DMS153 (cell line): ENCODE measurements at places on chromosomes 11 and 22.

DNA sequence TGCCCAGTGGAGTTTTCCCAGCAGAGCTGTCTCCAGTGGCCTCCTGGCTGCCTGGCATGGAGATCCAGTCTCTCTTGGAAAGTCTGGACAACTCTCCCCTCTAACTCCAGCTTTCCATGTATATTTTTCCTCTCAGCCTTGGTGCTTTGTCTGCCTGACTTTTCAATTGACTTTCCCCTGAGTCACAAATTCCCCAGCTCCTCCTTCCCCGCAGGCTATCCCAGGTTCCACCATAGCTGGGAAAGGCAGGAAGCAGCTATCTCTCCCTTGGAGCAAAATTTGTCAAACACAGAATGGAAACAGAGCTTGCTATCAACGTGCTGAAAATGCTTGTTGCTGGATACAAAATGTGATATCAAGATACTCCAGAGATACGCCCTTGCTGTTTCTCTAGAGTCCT, 384.8 kb downstream of the TMEM135 start:
- no peak for DNase-seq

GRCh38 chr11:12179019-12179418, 68.6 kb downstream of the MICAL2 start:
- DNase-seq: peak; percentile 17

DNA sequence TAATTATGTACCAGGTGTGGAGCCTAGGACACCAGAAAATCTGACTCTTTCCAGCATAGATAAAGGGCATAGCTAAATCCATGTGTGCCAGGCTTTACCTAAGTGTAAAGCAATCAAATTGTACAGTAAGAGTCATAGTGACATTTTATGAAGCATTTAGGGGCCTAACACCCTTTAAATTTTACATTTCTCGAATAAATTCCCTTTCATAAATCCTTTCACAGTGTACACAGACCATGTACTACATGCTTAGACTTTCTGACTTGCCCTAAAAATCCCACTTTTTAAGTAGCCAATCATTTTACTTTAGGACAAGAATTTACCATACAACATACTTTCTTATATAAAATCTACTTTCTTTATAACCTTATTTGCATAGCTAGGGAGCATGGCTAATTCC, 727.6 kb upstream of the LUZP2 start:
- DNase-seq: no peak

GRCh38 chr22:26463688-26464087, 19.9 kb downstream of the HPS4 start:
- no peak for DNase-seq

- DNase-seq: no peak
Measured at GRCh38 chr11:108944471-108945178, 279.8 kb downstream of the DDX10 start.

DNA sequence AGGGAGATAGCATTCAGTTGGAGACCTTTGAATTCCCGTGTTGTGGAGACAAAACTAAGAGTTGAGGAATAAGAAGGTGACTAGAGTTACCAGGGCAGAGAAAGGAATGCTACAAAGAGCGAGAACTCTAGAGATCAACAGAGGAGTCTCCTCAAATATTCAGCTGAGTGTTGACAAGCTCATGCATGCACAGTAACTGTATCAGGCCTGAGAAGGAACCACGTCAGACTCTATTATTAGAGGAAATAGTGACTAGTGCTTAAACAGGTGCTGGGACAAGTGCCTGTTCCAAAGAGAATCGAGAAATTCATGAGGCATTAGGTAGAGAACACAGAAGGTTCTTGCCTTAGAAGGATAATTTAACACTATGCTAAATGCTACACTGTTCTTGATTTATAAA, 333.8 kb upstream of the CHORDC1 start:
- no peak for DNase-seq

DNA sequence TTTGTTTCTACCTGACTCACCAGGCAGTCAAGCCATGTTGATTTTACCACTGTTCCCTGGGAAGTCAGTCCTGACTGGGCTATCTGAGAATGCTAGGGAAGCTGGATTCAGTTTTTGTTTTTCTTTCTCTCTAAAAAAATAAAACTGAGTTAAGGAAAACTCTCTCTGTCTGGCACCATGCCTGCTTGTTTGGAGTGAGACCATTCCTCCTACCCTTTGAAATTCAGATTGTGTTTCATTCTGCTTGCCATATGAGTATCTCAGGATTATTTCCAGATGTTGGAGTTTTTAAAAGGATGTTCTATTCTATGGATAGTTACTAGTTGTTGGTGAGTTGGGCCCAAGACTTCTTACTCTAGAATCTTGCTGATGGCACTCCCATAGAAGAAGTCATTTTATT, 1917.0 kb downstream of the LRRC4C start:
- no peak for DNase-seq

- no peak for DNase-seq
Measured at GRCh38 chr11:117361432-117361831, 33.8 kb downstream of the CEP164 start.

DNA sequence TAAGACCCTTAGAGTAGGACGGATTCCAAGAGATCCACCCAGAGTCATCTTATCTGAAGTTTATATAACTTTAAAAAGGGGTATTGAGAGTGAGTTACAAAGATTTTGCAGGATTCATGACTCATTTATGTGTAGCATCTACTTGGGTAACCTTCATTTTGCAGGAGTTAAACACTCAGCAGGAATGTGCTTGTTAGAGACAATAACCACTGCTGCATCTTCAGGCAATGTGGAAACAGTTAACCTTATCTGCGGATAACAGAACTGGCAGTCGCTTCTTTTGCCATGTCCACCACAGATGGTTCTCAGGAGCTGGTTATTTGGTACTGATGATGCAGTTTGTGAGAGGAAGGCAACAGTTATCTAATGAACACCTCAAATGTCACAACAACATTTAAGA, 417.9 kb upstream of the DDI1 start:
- no peak for DNase-seq

- DNase-seq: no peak
Measured at GRCh38 chr11:2218031-2218633, 46.5 kb upstream of the TH start.

DNA sequence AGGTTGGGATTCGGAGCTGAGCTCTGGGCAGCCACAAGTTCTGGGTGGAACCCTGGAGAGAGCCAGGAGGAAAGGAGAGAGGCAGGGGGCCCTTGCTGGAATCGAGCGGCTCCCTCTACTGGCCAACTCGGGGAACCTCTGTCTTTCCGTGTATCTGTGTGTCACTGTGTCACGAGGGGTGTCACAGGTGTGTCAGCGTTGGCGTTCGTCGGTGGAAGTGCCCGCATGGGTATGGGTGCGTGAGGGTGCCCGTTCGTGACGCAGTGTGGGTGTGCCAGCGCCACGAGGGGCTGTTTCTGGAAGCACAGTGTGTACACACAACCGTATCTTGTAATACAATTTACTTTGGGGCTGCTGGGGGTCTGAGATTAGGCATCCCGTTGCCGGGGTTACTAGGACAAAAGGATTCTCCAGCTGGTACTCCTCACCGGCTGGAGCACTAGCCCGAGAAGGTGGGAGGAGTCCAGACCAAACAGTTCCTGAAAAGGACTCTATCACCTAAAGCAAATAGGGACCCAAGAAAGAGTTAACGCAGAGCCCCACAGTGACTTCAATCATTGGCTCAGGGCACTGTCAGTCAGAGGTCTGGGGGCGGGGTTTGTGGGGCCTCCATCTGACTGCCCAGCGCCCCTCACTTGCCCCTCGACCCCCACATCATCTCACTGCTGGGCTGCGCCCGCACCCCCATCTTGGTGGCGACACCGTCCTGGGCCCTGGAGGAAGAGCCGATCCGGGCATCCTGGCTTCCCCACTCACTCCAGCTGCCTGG, 2.6 kb upstream of the BCL9L start:
- DNase-seq: peak; percentile 84

- DNase-seq: no peak
Measured at GRCh38 chr22:36796552-36797175, 20.2 kb downstream of the PVALB start.

DNA sequence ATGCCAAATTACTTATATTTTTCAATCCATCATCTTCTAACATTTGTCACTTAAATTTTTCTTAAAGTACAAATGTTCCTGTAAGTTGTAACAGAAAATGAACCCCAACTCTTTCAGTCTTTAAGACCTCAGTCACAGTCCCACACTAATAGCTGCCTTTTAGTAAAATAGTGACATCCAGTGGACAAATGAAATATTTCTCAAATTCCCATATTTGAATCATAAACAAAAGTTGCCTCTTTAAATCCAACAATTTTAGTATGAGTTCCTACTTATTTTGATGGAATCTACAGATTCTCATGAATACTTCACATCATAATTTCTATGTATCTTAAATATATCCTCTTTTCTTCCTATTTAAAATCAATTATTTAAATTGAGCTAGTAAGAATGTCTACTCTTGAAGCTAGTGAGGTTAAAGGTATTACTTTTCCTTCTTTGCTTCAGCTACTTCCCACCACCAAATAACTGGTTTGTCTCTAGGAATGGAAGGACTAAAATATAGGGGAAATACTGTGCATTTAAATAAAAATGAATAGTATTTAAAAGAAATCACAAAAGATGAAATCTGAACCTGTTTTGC, 9.2 kb downstream of the LIN7C start:
- DNase-seq: no peak

GRCh38 chr11:117574551-117574950, 222.5 kb downstream of the DSCAML1 start:
- DNase-seq: no peak
